Glomerular endothelial cell (primary cell): ENCODE measurements at places on chromosomes 3 and 15. TPM values are rescaled to one million over a fixed set of nuclear protein-coding genes. Genes with fewer than 3 reads are reported as not detected.

B3GALNT1 gene
- 9.2 and 10.6 TPM in 2 replicates for total RNA-seq

ITGA11 gene
- 50.8 and 54.2 TPM in 2 replicates for total RNA-seq

CPN2 gene
- not detected in 2 replicates for total RNA-seq

GPR160 gene
- 6.9 and 7.9 TPM in 2 replicates for total RNA-seq

MEGF11 gene
- 0.18 and 0.73 TPM in 2 replicates for total RNA-seq
